Mesenteric fat pad (tissue), 1 donor: ENCODE measurements at places on chromosomes 2 and 18. TPM values are rescaled to one million over a fixed set of nuclear protein-coding genes. Genes with fewer than 3 reads are reported as not detected.

The KLHL29 gene
- 23.6 TPM for total RNA-seq

The SNTG2 gene
- total RNA-seq: 5.6 TPM

The CXCR4 gene
- 13.2 TPM for total RNA-seq

The KCNK3 gene
- 1.9 TPM for total RNA-seq

The EPB41L3 gene
- 249 TPM for total RNA-seq

The SDC1 gene
- 2.3 TPM for total RNA-seq

The CLEC4F gene
- total RNA-seq: 0.48 TPM

The SRD5A2 gene
- 0.06 TPM for total RNA-seq

The HOXD13 gene
- total RNA-seq: 1.1 TPM

The MZT2B gene
- total RNA-seq: 132 TPM

The NEB gene
- total RNA-seq: 0.64 TPM
